ENCODE measurements at places on chromosomes 5 and 9. TPM values are rescaled to one million over a fixed set of nuclear protein-coding genes. Genes with fewer than 3 reads are reported as not detected.

DNA sequence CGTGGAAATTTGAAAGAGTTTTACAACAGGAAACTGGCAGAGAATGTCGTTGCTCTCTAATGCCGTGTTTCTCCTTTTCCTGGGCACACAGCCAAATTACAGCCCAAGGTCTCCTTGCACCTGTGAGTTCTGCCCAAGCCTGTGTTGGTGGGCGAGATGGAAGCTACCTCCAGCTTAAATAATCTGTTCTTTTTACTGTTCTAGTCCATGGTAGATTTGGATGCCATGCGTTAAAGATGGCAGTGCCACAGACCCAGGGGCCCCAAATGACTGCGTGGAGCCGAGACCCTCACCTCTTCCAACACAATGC is 92.6 kb upstream of the IRX4 start:
- DNase-seq = no peak

GRCh38 chr5:125928663-125929062 is 494.5 kb upstream of the GRAMD2B start:
- no peak for DNase-seq

GRCh38 chr9:103215197-103215596 is 220.1 kb downstream of the CYLC2 start:
- DNase-seq = no peak

DNA sequence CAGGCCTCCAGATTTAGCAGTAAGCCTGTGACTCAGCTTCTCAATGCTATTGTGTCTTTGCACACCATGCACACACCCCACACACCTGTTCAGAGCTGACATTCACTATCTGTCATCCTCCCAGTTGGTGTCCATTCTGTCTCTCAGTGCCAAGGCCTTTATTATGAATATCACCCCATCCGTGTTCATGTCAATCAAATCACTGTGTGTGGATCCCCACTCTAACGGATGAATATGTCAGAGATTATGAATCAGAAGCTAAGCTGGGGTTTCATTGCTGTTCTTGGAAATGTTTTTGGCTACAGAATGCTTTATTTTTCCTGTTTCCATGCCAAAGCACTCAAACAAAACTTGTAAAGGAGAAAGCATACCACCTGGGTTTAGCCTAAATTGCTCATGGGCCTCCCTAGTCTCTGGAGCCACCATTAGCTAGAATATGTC is 9.4 kb upstream of the MAMDC2 start:
- no peak for DNase-seq

GRCh38 chr9:6047020-6047419 is 31.6 kb upstream of the RANBP6 start:
- no peak for DNase-seq

DNA sequence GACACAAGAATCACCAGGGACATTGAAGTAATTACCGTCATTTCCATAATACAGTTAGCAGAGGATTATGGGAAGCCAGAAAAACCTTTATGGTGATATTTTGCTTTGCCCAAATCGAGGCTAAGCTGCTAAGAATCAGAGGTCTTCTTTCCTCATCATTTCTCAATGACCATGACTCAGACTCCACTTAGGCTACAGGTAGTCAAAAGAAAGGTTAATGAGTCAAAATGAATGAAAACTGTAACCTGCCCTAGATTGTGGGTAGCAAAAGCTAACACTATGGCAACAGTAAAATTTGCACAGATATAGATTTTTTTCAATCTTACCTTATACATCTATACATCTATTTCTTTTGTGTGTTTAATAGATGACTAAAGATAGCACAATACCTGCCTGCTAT is 185.8 kb downstream of the CARTPT start:
- no peak for DNase-seq

- no peak for DNase-seq
These were observed 61.7 kb upstream of the TAF11L2 start for GRCh38 chr5:17436350-17436749.

GRCh38 chr5:10689391-10690081 is 71.5 kb downstream of the DAP start:
- DNase-seq = no peak

- peak; percentile 69 for DNase-seq
These were observed 45.9 kb upstream of the PJA2 start for GRCh38 chr5:109455598-109456096.

- DNase-seq = no peak
These were observed 209.5 kb upstream of the MVB12B start for GRCh38 chr9:126117158-126117425.

- DNase-seq = no peak
These were observed 233.8 kb upstream of the FBXL7 start for GRCh38 chr5:15266229-15266628.

DNA sequence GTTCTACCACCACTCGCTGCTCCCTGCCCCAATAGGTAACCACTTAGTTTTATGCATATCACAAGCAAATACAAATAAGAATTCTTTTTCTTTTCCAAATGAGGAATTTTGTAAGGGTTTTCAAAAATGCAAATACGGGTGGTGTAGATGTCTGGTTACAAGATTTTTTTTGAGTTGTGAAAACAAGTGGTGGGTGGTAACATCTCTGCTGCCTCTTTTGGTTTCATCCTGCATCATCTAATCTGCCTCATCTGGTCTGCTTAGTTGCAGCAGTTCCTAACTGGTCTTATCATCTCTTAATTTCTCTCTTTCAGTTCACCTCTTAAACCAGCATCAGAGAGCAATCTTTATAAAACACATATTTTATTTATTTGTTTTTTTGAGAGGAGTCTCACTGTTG is 5.3 kb downstream of the NFX1 start:
- DNase-seq = no peak

DNA sequence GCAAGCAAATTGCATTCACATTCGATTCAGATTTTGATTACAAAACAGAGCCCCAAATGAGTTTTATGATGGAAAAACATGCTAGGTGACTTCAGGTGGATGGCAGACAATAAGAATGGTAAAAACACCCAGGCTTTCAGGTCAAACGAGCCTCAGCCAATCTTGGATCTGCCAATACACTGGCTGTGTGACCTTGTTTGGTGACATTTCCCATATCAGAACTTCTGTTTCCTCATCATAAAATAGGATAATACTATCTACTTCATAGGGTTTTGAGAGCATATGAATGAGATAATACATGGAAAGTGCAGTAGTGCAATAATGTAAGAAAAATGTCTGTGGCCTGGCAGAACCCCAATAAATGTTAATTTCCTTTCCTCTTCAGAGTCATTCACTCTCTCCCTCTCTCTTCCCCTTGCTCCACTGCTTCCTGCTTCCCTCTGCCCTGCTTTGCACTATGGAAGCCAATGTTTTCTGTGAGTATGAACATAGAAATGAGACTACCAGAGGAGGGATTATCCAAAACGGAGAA is 54.7 kb downstream of the SH3RF2 start:
- no peak for DNase-seq

DNA sequence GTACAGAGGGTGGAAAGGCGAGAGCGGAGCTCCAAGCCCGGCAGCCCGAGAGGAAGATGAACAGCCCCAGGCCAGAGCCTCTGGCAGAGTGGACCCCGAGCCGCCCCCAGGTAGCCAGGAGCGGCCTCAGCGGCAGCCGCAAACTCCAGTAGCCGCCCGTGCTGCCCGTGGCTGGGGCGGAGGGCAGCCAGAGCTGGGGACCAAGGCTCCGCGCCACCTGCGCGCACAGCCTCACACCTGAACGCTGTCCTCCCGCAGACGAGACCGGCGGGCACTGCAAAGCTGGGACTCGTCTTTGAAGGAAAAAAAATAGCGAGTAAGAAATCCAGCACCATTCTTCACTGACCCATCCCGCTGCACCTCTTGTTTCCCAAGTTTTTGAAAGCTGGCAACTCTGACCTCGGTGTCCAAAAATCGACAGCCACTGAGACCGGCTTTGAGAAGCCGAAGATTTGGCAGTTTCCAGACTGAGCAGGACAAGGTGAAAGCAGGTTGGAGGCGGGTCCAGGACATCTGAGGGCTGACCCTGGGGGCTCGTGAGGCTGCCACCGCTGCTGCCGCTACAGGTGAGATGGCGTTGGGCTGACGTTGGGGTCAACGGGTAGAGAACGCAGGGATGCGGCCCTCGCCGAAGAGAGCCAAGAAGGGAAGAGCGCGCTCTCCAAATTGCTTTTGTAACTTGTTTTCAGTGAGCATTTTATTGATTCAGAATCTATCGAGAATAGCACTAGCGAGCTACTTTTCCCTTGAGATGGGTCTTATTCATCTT is at the start of gene PTGER4:
PTGER4 (plus strand) TSS at position 3 of the 769 bp plus-strand sequence. CDS start 1,079 bp downstream, outside the sequence.
- DNase-seq = no peak

- no peak for DNase-seq
These were observed 1107.0 kb upstream of the SEMA6A start for GRCh38 chr5:117681431-117682254.

- DNase-seq = no peak
These were observed 31.5 kb downstream of the RAPGEF1 start for GRCh38 chr9:131708226-131709002.

- no peak for DNase-seq
These were observed 812 bp downstream of the SREK1 start for GRCh38 chr5:66144834-66145390.

GRCh38 chr5:68372161-68372560 is 156.6 kb downstream of the PIK3R1 start:
- DNase-seq = no peak

DNA sequence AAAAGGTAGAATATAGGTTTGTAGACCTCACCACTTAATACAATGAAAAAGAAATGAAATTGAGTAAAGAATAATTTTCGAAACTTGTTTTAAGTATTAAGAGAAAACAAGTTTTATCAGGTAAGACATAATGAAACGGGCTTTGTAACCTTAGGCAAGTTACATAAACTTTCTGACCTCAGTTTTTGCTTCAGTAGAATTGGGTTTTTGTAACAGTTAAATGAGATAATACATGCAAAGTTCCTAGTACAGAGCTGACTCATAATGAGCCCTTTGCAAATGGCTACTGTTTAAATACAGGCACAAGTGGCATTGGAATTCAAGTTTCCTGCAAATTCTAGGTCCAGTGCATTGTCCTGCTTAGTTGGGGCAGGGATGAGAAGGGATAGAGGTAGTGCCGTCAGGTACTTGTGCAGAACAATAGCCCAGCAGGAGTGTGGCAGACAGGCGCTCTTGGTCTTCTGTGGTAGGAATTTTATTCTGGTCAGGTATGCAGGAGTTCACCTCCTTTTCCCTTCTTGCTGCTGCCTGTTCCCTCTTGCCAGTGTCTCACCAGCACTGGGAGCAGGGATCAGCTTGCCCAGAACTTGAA is 203.8 kb downstream of the PBX3 start:
- DNase-seq = no peak

DNA sequence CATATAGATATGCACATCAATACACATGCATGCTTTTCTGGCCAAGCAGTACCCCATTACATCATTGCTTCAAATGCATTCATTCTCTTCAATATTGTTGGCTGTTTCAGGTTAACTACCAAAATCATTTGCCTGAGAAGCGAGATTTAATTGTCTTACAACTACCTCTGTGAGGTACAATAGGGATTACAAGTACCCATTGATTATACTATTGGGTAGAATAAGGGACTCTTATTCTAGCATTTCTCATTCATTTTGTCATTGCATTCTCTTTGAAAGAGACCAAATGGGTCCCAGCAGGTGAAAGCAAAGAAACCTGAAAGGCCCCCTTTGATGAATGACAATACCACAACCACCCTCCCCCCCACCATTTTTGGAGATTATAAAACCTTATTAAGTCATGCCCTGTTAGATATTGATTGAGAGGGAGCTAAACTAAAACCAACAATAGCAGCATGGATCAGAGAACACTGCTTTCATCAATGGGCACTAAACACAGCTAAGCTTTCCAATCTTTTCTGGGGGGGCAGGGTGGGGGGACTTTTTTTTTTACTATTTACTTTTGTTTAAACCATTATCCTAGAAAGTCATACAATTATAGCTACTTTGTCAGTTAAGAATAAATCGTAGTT is 375.0 kb upstream of the CCNH start:
- DNase-seq = no peak

DNA sequence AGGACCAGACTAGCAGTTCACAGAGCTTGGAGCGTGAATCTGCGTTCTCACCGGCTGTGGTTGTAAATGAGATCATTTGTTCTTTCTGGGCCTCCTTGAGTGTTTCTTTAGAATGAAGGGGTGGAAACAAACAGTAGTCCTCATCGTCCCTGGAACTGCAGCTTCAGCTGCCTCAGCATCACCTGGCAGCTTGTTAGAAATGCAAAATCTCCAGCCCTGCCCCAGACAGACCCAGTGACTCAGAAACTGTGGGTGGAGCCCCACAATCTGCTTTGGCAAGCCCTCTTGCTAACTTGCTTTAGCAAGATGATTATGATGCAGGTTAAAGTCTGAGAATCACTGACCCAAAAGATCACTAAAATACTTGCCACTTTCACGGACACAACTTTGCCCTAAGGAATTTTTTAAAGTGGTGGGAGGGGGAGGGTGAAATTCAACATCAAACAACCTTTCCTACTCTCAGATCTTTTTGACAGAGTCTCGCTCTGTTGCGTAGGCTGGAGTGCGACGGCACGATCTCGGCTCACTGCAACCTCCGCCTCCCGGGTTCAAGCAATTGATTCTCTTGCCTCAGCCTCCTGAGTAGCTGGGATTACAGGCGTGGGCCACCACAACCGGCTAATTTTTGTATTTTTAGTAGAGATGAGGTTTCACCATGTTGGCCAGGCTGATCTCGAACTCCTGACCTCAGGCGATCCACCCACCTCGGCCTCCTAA is 86.0 kb downstream of the BRINP1 start:
- peak; percentile 60 for DNase-seq

DNA sequence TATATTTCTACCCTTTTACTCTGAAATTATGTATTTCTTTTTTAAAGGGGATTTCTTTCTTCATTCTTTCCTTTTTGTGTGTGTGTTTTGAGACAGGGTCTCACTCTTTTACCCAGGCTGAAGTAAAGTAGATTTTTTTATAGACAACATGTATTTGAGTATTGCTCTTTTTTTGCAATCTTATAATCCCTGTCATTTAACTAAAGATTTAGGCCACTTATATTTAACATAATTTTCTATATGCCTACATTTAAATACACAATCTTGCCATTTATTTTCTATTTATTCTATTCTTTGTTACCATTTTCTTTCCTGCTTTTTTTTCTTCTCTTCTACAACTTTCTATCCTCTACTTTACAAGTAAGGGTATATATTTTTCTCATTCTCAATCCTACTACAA is 416.0 kb upstream of the IRX2 start:
- no peak for DNase-seq

DNA sequence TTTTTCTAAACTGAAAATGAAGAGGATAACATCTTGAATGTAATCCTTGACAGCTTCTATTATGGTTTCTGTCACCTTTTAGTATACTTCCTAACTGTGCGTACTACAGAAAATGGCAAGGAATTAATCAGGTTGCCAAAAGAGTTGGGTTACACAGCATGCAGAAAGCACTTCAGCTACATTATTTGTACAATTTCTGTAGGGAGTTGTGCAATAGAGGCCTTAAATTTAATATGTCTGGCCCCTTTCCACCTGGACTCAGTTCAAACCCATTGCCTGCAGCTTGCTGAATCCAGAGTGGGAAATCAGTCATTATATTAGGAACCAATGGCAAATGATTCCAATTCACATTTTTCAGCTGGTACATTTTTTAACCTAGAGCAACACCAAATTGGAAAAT is 549.7 kb downstream of the CSNK1G3 start:
- no peak for DNase-seq

- DNase-seq = no peak
These were observed 66.2 kb downstream of the DRD1 start for GRCh38 chr5:175377816-175378215.

The RNF180 gene
- 44.5 TPM for total RNA-seq

The AFF4 gene
- 100 TPM for total RNA-seq

The CER1 gene
- not detected for total RNA-seq

The NSA2 gene
- total RNA-seq = 50.9 TPM

The ZNF484 gene
- total RNA-seq = 17.3 TPM

The MYMK gene
- total RNA-seq = not detected

The PRDM9 gene
- not detected for total RNA-seq

The LECT2 gene
- not detected for total RNA-seq
